ENCODE measurements at places on chromosomes 7 and 10.
A peak's percentile ranks its signal among the peaks of the same experiment; 100 is the strongest.

DNA sequence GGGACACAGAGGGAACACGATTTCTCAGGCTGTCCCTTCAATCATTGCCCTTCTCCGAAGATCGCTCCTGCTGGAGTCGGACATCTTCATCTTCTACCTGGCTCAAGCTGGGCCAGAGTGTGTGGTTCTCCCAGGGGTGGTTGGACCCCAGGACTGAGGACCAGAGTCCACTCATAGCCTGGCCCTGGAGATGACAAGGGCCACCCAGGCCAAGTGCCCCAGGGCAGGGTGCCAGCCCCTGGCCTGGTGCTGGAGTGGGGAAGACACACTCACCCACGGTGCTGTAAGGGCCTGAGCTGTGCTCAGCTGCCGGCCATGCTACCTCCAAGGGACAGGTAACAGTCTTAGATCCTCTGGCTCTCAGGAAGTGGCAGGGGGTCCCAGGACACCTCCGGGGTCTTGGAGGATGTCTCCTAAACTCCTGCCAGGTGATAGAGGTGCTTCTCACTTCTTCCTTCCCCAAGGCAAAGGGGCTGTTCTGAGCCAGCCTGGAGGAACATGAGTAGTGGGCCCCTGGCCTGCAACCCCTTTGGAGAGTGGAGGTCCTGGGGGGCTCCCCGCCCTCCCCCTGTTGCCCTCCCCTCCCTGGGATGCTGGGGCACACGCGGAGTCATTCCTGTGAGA, 23.3 kb downstream of the TBATA start:
- no peak for DNase-seq

GRCh38 chr7:620885-621284, 101.2 kb upstream of the PDGFA start:
- no peak for DNase-seq

DNA sequence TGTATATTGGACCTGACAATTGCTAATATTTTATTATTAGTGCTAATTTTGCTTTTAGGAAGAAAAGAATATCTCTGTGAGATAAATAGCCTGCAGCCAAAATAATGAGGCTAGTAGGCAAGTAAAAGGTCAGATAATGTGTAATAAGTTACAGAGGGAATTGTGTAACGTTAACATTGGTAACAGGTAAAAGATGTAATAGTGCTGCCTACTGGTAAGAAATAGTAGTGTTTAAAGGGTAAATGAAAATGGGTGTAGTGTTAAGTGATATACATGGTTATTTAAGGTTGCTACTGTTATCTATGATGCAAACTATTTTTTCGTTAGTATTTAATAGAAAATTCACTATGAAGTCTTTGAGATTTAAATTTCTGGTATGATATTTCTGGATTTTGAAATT, 9.2 kb upstream of the FOXP2 start:
- DNase-seq: no peak

- DNase-seq: no peak
Observed at GRCh38 chr10:71075759-71076472, 136.5 kb upstream of the UNC5B start.

- no peak for DNase-seq
Observed at GRCh38 chr10:77669892-77670291, 32.3 kb upstream of the KCNMA1 start.

DNA sequence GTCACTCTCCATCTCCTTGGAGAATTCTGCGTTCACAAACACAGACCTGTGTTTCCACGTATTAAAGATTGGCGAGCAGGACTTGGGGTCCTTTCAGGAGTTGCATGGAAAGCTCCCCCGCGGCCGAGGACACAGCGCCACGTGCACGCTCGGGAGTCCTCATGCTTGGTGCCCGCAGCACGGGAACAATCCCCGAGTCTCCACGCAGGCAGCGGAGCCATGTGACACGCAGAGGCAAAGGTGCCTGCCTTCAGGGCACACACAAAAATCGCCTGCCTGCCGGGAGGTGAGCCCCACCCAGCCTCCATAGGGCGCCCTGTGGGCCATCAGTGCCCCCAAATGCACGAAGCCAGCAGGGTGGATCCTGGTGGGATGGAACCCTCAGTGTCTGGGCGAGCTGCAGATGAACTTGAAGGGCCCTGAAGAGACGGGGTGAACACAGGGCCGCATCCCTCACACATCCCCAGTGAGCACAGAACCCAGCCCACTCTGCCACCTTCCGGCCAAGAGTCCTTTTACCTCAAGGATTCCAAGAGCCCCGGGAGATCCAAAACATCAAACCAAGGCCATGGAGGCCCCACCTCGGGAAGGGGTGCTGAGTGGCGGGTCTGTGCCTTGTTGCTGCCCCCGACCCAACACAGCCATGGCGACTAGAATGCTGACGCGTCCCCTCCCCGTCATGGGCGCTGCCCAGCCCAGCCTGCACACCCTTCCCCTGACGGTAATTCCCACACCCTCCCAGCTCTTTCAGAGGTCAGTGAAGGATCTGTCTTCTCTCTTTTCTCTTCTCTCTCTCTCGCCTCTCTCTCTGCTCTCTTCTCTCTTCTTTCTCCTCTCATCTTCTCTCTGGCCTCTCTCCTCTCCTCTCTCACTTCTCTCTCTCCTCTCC, 55.9 kb downstream of the CFAP46 start:
- peak; percentile 22 for DNase-seq

GRCh38 chr10:48406204-48406603, 99.7 kb downstream of the MAPK8 start:
- DNase-seq: no peak

Data from T-cell (primary cell).